Osteocyte (in vitro differentiated cells): ENCODE measurements at places on chromosomes 2 and 18. TPM values are rescaled to one million over a fixed set of nuclear protein-coding genes. Genes with fewer than 3 reads are reported as not detected.

The HADHB gene
- total RNA-seq, result 93.1 and 98.5 TPM in 2 replicates

The SERPINB3 gene
- not detected in 2 replicates for total RNA-seq

The IL18R1 gene
- 0.26 and 0.38 TPM in 2 replicates for total RNA-seq

- no peaks in the 10 kb centered on the region for H3K27me3 ChIP-seq
- H3K4me3 ChIP-seq, result no peak overlapping the region
- H3K27ac ChIP-seq, result no peak overlapping the region
- DNase-seq, result no peak
- peaks cover 20% of the 10 kb centered on the region for H3K4me1 ChIP-seq
- H3K36me3 ChIP-seq, result no peaks in the 10 kb centered on the region
Observed at GRCh38 chr2:40448476-40449079, 3.3 kb downstream of the SLC8A1 start.

- H3K36me3 ChIP-seq, result no peaks in the 10 kb centered on the region
- no peak overlapping the region for H3K4me3 ChIP-seq
- peaks cover 71% of the 10 kb centered on the region for H3K4me1 ChIP-seq
- DNase-seq, result no peak
- H3K27me3 ChIP-seq, result no peaks in the 10 kb centered on the region
Observed at GRCh38 chr2:220041447-220041846, 414.0 kb downstream of the SLC4A3 start.

DNA sequence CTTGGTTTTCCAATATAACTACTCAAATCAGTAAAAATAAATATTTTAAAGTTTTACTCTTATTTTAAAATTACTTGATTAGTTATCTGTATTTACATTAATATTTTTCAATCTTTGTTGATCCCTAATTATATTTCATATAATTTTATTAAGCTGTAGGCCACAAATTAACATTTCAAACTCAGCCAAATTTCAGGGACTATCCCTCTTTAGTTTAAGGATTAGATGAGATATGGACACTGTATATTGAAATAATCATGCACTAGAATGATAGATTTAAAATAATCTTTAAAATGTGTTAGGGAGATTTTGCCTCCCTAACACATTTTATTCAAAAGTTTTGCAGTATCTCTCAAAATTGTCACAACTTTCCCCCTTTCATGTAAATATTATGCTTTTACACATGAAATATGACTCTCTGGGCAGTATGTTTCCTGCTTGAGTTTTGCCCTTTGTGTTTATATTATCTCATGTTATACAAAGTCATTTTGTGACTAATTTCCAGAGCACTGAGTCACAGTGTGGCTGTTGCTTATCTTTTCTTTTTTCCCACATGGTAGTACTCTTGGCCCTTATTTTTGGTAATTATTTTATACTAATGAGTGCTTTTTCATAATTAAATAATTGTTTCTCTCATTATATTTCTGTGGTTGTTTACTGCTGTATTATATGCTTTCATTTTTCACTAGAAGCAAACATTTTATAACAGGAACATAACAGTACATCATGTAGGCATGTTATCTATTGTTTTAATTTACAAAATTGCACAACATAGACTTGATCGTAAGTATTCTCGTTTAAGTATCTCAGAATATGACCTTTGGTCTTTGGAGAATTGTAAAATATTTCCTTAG lies 1.2 kb downstream of the TFPI start:
- DNase-seq, result no peak
- peak overlapping the region; percentile 98 for H3K27ac ChIP-seq
- H3K36me3 ChIP-seq, result peaks cover 18% of the 10 kb centered on the region
- H3K4me3 ChIP-seq, result peak overlapping the region; percentile 93

GRCh38 chr2:63488118-63488713 lies 100.1 kb downstream of the WDPCP start:
- DNase-seq, result no peak
- H3K27ac ChIP-seq, result no peak overlapping the region
- no peak overlapping the region for H3K4me3 ChIP-seq
- no peaks in the 10 kb centered on the region for H3K27me3 ChIP-seq
- no peaks in the 10 kb centered on the region for H3K4me1 ChIP-seq

DNA sequence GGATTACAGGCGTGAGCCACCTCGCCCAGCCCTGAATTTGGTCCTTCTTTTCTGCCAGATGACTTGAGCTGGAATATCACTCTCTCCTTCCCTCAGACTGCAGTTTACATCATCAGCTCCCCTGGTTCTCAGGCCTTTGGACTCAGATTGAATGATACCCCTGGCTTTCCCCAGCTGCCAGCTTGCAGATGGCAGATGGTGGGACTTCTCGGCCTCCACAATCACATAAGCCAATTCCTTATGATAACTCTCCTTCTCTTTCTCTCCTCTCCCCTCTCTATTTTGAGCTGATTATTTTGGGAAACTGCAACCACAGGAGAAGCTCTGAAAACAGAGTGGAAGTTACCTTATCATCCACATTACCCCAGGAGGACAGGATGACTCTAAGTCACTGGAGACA lies 33.4 kb upstream of the ATP8B1 start:
- no peak for DNase-seq
- no peaks in the 10 kb centered on the region for H3K36me3 ChIP-seq
- no peak overlapping the region for H3K4me3 ChIP-seq
- peaks cover 50% of the 10 kb centered on the region for H3K4me1 ChIP-seq

The FAM228A gene
- total RNA-seq, result 0.32 TPM in 1 of 2 replicates, not detected in the other

DNA sequence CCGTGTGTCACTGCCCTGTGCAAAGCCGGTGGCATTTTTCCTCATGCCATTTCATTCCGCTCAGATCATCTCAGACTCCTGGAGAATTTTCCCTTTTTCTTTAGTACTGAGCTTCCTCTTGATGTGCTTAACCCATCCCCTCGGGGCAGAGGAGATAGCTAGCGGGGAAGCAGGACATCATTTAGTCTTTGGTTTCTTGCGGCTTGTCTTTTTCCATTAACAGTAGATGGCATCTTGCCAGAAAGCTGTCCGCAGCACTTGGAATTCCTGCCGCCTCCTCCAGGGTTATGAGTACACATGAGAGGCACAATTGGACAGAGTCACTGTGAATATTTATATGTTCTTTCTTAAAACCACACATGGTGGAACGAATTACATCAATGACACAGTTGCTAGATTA lies 226.6 kb downstream of the ALPK2 start:
- no peak for DNase-seq
- peaks cover 2% of the 10 kb centered on the region for H3K27me3 ChIP-seq
- H3K4me3 ChIP-seq, result no peak overlapping the region
- peaks cover 14% of the 10 kb centered on the region for H3K36me3 ChIP-seq
- H3K4me1 ChIP-seq, result peaks cover 23% of the 10 kb centered on the region

DNA sequence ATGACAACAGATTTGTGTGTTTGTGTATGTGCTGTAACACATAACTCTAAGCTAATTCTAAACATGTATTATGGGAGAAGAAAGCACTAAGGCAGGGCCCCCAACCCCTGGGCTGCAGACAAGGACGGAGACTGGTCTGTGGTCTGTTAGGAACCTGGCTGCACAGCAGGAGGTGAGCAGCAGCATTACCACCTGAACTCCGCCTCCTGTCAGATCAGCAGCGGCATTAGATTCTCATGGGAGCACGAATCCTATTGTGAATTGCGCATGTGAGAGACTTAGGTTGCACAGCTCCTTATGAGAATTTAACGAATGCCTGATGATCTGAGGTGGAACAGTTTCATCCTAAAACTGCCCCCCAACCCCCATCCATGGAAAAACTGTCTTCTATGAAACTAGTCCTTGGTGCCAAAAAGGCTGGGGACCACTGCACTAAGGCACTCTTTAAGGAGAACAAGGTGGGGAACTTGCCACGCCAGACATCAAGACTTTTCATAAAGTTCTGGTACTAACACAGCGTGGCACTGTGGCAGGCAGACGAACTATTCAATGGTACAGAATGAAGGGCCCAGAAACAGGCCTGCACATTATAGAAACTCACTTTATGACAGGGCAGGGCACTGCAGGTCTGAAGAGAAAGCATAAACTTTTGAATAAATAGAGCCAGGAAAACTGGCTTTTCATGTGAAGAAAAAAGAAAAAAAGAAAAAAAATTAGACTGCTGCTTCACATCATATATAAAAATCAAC lies 14.0 kb downstream of the REEP1 start:
- no peak for DNase-seq
- H3K36me3 ChIP-seq, result no peaks in the 10 kb centered on the region
- no peak overlapping the region for H3K27ac ChIP-seq
- H3K4me3 ChIP-seq, result no peak overlapping the region
- peaks cover 23% of the 10 kb centered on the region for H3K27me3 ChIP-seq

DNA sequence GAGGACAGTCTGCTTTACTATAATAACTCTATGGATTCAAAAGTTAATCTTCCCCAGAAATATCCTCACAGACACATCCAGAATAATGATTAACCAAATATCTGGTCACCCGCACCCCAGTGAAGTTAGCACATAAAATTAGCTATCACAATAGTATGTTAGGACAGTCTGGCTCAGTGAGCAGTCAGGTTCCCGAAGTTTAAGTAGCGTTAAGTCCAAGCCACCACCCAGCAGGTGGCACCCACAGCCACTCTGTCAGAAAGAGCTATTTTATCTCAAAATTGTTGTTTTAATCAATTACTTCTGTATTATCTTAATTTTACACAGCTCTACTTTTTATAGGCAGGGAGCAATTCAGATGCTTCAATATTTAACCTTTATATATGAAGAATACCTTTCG lies 537.5 kb downstream of the MBD2 start:
- no peaks in the 10 kb centered on the region for H3K4me1 ChIP-seq
- no peaks in the 10 kb centered on the region for H3K36me3 ChIP-seq
- no peak for DNase-seq
- no peak overlapping the region for H3K27ac ChIP-seq
- H3K4me3 ChIP-seq, result no peak overlapping the region
- H3K27me3 ChIP-seq, result no peaks in the 10 kb centered on the region

DNA sequence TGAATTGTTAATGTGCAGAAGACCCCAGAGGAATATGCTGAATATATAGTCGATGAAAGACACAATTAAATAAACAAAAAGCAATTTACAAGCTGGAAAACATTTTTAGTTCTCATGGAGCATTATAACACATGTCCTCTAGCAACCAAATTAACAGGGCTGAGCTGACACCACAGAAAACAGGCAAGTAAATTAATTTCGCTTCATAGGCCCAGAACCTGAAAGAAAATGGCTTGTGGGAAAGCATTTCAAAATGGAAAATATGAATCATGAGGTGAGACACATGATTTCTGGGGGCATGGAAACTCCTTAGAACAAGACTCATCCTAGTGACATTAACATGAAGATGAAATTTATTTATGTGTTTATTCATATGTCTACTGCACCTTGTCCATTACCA lies 25.0 kb upstream of the RNF152 start:
- no peak for DNase-seq
- H3K4me3 ChIP-seq, result no peak overlapping the region
- H3K27ac ChIP-seq, result no peak overlapping the region
- no peaks in the 10 kb centered on the region for H3K27me3 ChIP-seq
- no peaks in the 10 kb centered on the region for H3K36me3 ChIP-seq

DNA sequence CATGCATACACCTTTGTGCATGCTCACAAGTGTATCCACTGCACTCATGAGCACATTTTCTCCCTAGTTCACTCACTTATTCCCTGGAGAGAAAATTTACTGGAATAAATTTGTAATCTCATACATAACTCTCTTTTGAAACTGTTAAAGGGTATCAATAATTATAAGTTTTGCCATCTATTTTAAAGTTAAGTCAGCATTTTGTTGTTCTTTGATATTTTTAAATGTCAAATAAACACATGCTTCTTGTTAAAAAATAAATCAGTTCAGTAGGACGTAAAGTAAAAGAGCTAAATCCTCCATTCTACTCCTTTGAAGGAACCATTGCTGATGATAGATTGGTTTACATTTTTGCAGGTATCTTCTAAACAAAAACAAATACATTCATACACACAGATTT lies 522.1 kb downstream of the NR4A2 start:
- H3K27me3 ChIP-seq, result no peaks in the 10 kb centered on the region
- H3K4me1 ChIP-seq, result no peaks in the 10 kb centered on the region
- H3K4me3 ChIP-seq, result no peak overlapping the region
- H3K36me3 ChIP-seq, result no peaks in the 10 kb centered on the region

The GNLY gene
- not detected in 2 replicates for total RNA-seq

GRCh38 chr2:187194049-187194448 lies 254.0 kb downstream of the CALCRL start:
- no peak overlapping the region for H3K4me3 ChIP-seq
- DNase-seq, result no peak
- peaks cover 17% of the 10 kb centered on the region for H3K27me3 ChIP-seq
- H3K27ac ChIP-seq, result no peak overlapping the region
- H3K36me3 ChIP-seq, result no peaks in the 10 kb centered on the region
- no peaks in the 10 kb centered on the region for H3K4me1 ChIP-seq

DNA sequence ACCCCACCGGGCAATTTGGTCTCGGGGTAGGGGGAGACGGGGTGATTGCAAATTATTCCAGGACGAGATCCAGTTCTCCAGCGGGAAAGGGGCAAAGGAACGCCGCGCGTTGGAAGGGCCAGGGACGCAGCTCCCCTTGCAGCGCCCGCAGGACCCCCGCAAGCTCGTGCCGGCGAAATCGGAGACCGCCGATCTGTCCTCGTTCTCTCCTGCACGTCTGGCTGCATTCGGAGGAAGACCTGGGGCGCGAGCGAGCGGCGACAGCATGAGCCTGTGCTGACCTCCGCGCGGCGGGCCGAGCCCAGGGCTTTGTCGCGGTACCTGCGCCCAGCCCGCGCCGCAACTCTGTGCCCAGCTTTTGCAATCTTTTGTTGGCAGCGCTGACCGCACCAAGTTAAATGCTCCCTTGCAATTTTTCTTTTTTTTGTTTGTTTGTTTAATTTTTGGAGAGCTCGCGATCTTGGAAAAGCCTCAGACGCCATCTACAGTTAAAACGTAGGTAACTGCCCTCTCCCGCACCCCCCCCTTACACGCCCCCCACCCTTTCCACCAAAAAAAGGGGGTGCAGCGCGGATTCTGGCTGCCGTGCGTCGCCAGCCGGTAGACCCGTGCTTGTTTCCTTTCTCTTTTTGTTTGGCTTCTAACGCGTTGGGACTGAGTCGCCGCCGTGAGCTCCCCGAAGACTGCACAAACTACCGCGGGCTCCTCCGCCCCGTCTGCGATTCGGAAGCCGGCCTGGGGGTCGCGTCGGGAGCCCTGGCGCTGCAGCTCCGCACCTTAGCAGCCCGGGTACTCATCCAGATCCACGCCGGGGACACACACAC lies 667 bp downstream of the TRIB2 start:
- H3K27me3 ChIP-seq, result no peaks in the 10 kb centered on the region
- H3K4me1 ChIP-seq, result peaks cover 44% of the 10 kb centered on the region
- H3K36me3 ChIP-seq, result peaks cover 14% of the 10 kb centered on the region
- H3K27ac ChIP-seq, result peak overlapping the region; percentile 97
- DNase-seq, result peak; percentile 88

The FBXO15 gene
- 0.73 and 0.86 TPM in 2 replicates for total RNA-seq

GRCh38 chr18:44786688-44787087 lies 106.0 kb downstream of the SETBP1 start:
- H3K36me3 ChIP-seq, result peaks cover 16% of the 10 kb centered on the region
- H3K4me3 ChIP-seq, result no peak overlapping the region

The EIF5B gene
- 35.5 and 39.8 TPM in 2 replicates for total RNA-seq
